Stimulated activated naive CD8-positive, alpha-beta T cell treated with anti-CD3 and anti-CD28 coated beads, Interleukin-15, amount 100 ng/mL, for 72 hours (primary cell): ENCODE measurements at places on chromosomes 6 and 20.

DNA sequence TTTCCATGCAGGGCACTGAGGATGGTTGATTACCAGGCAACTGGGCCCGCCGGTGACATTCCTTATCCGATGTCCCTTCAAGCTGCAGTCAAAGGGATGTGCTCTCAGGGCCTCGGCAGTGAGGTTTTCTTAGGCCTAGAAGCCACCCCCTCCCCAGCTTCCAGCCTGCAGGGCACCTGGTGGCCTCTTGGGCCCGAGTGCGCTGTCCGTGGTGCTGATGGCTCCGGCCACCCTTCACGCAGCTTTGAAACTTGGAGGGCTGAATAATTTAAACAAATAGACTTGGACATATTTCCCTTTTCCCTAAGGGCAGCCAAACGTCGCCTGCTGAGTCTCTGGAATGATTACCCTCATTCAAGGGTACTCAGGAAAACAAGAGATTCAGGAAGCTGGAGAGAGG, 8.9 kb upstream of the MLN start:
- peak; percentile 25 for DNase-seq

GRCh38 chr6:71011871-71012371, 55.1 kb upstream of the B3GAT2 start:
- no peak for DNase-seq

GRCh38 chr6:158645064-158646022, 800 bp upstream of the DYNLT1 start:
- peak; percentile 30 for DNase-seq

DNA sequence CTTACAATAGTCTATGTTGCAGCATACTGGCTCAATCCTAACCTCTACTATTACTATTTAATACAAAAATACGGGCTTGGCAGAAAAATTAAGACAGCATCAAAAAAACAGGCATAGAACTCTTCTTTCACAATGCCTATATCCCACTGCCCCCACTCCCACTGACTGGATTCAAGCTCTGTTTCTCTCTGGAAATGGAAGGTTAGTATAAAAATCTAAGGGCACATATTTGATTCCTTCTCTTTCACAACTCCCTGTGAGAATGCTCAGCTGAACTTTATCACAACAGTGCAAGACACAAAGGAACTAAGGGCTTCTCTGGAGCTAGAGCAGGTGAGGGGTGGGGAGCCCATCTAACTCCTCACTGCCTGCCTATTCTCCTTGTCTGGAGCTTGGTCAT, 258.4 kb upstream of the FAM83B start:
- DNase-seq, result no peak

DNA sequence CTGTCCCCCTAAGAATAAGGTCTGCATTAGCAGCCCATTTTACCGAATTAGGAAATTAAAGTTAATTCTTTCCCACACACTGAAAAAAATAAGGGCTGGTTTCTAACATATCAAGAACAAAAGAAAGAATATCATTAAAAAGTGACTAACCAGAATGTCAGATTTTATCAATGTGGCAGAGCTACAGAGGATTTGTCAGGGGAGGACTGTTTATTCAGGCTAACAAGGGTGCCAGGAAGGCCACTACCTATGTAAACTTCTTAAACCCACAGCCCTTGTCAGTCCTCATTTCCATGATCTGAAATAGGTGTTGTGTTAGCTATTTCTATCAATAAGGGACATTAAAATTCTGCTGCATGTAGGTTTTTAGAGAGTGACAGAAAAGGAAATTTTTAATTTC, 76.4 kb downstream of the BACH2 start:
- DNase-seq, result no peak

GRCh38 chr6:122696853-122697252, 82.7 kb upstream of the FABP7 start:
- DNase-seq, result no peak

DNA sequence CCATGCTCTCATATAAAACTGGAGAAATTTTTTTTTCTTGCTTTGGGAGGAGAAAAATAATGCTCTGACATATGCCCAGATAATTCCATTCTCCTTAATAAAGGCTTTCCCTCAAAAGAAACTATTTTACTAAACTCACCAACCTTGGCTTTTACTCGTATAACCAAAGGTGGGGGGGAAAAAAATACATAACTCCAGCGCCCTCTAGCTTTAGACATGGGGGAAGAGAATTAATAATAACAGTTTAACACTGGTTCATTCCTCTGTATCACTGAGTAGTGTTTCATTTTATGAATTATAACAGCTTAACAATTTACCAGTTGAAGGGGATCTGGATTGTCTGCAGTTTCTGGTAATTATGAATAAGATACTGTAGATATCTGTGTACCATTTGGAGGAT, 1226.1 kb downstream of the GRIK2 start:
- DNase-seq, result no peak

GRCh38 chr20:36319356-36320260, 13.5 kb downstream of the DLGAP4 start:
- DNase-seq, result no peak

DNA sequence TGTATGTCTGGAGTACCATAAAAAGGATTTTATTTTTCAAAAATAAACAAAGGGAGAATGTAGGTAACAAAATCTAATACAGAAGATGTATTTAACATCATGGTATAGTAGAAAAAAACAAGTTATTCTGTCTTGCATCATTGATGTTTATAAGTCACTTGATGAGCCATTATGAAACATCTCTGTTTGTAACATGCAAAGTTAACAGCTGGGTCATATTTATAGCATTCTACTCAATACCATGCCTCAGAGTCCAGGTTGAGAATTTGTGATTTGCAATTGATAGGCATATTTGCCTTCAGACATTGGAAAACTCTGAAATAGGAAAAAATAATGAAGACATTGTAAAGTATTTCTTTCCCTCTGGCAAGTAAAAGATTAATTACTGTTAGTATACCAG, 52.3 kb upstream of the IL20RA start:
- DNase-seq, result no peak

DNA sequence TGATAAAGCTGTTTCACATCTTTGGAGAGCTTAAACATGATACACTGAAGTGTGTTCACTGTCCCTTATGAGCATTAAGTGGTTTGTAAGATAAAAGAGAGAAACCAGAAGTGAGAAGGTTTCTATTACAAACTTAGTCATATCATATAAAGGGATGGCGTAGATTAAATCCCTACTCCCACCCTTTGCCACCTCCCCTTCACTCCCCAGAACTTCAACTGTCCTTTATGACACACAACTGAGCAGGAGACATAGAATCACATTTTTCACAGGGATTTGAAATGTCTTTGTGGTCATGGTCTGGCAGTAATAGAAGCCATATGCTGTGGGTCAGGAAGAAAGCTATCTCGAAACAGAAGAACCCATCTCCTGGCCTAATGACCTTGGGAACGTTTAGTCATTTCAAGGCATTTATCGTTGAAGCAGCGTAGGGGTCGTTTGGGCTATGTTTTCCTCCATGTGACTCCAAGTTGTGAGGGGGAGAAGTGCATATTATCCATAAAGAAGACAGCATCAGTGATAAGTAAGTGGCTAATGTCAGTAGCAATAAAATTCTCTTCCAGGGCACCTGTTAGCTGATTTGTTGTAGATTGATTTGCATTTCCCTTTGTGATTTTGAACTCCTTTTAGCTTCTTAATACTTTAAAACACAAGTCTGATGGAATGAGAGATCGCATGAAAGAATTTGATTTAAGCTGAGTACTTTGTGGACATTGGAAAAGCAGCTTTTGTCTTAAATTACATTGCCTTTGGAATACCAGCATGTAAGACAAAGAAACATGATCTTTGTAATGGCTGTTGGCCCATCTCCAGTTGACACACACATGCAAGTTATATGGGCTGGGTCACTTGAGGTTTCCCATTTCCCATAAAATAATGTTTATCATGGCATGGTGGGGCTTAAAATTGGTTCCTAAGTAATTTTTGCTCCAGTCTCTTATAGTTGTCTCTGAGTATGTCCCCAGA, 501.5 kb upstream of the FLRT3 start:
- DNase-seq, result no peak

DNA sequence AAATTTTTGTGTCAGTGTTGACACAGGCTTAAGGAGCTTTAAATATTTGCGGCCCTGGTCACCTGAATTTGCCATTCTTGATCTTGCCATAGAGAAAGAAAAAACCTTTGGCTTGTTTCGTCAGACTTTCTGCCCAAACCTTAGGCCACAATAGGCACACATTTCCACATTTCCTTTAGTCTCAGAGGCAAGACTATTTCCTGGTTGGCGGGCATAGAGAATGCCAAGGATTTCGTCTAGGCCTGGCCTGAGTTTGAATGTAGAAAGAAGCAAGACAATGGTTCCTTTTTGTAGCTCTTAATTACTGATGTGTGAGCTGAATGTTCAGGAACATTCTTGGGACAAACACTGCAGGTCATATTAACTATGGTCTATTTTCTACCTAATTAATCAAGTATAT, 108.1 kb downstream of the TRMT11 start:
- DNase-seq, result no peak

DNA sequence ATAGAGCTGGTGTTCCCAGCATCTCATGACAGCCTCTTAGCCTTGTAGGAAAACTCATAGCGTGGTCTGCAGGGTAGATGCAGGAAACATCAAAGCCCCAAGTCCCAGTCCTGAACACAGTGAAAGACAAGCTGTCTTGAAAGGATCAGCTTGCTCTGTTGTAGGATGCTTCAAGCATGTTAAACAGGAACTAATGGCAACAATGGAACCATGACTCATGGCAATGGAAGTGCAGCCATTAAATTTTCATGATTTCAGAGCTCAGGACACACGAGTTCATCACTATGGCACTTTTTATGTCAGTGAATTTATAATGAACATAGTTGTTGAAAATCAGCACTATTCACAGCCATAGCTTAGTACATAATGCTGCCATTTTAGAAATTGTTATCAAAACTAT, 367.7 kb downstream of the KIF16B start:
- DNase-seq, result no peak

GRCh38 chr6:4155848-4156466, 20.6 kb upstream of the ECI2 start:
- DNase-seq, result peak; percentile 79

DNA sequence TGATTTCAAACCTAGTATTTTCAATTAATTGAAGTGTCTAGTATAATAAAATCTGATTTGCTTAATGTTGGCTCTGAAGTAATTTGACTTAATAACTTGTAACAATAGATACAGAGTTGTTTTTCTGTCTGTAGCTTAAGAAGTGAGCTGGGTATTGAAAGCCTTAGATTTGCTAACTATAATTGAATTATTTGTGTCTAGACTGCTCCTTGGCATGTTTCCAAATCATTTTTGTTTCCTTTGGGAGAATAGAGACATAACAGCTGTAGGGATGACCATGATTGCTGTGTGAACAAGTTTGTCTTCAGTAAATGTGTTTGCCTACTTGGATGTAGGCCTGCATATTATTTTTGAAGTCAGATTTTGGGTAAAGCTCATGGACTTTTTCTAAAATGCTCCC, 115.4 kb downstream of the SCAF8 start:
- no peak for DNase-seq

GRCh38 chr20:44003609-44004008, 89.0 kb downstream of the TOX2 start:
- DNase-seq, result no peak

GRCh38 chr6:142380626-142381025, 78.8 kb downstream of the ADGRG6 start:
- DNase-seq, result no peak

- DNase-seq, result no peak
Observed at GRCh38 chr6:20399518-20399917, 2.2 kb upstream of the E2F3 start.

- DNase-seq, result no peak
Observed at GRCh38 chr20:44083220-44083933, 103.6 kb downstream of the JPH2 start.
